Activated CD4-positive, CD25-positive, alpha-beta regulatory T cell (primary cell): ENCODE measurements at places on chromosomes 4 and X.

GRCh38 chr4:187504974-187505797 is 490.4 kb upstream of the ZFP42 start:
- no peak for DNase-seq

DNA sequence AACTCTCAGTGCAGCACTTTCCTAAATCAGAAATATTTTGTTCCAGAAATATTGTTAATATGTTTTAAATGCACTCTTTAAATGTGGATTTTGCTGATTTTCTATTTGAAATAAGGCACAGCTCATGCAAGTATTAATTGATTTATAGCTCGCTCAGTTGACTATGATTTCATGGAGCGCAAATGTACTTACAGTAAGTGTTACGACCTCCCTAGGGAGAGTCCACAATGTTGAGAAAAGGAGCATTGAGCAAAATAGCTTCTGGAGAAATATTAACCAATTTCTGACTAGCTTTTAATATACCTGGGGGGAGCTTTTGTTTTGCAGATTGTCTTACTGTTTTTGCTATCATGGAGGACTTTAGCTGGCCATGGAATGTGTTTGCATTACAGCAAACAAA is 1687.5 kb downstream of the STIM2 start:
- no peak for DNase-seq

DNA sequence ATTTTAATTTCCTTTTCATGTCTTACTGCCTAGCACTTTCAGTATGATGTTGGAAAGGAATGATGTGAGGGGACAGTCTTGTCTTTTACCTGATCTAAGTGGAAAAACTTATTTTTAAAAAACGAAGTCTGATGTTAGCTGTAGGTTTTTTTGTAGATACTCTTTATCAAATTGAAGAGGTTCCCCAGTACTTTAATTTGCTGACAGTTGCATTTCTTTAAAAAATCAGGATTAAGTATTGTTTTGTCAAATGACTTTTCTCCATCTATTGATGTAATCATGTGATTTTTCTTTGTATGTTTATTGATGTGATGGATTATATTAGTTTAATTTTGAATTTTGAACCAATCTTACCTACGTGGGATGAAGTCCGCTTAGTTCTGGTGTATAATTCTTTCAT is 568.4 kb upstream of the AGA start:
- no peak for DNase-seq

GRCh38 chrX:134202561-134202960 is 34.4 kb upstream of the CCDC160 start:
- DNase-seq: no peak

- no peak for DNase-seq
Observed at GRCh38 chr4:152785639-152786615, 6.2 kb downstream of the ARFIP1 start.

DNA sequence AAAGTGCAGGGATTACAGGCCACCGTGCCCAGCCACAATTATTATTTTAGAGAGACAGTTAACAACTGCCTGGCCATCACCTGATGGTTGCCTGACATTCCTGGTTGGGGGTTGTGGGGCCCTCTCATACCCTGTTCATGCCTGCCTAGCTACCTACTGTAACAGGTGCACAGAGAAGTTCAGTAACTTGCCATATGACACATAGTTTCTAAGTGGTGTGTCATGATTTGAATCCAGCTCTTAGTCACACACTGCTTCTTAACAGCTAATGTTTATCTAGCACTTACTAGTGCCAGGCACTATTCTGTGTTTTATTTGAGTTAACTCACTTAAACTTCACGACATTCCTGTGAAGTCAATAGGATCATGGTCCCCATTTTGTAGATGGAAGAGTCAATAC is 122.7 kb upstream of the JADE1 start:
- no peak for DNase-seq

- no peak for DNase-seq
Observed at GRCh38 chrX:10157543-10157942, 768 bp downstream of the CLCN4 start.
